ENCODE measurements at places on chromosomes 2 and 18. TPM values are rescaled to one million over a fixed set of nuclear protein-coding genes. Genes with fewer than 3 reads are reported as not detected.

The NLRC4 gene
- total RNA-seq: not detected

The SOCS6 gene
- 23.8 TPM for total RNA-seq

The GTF3C2 gene
- 36.2 TPM for total RNA-seq

The DSEL gene
- 5.7 TPM for total RNA-seq

The FTCDNL1 gene
- not detected for total RNA-seq

- DNase-seq: no peak
- H3K36me3 ChIP-seq: no peaks in the 10 kb centered on the region
- H3K27ac ChIP-seq: no peak overlapping the region
- no peak overlapping the region for H3K4me3 ChIP-seq
- no peaks in the 10 kb centered on the region for H3K27me3 ChIP-seq
Measured at GRCh38 chr2:151165105-151165684, 96.5 kb downstream of the RBM43 start.

GRCh38 chr2:166926657-166927056 lies 38.4 kb downstream of the XIRP2 start:
- no peaks in the 10 kb centered on the region for H3K27me3 ChIP-seq
- H3K36me3 ChIP-seq: no peaks in the 10 kb centered on the region
- no peaks in the 10 kb centered on the region for H3K4me1 ChIP-seq
- no peak overlapping the region for H3K27ac ChIP-seq
- H3K4me3 ChIP-seq: no peak overlapping the region
- DNase-seq: no peak

DNA sequence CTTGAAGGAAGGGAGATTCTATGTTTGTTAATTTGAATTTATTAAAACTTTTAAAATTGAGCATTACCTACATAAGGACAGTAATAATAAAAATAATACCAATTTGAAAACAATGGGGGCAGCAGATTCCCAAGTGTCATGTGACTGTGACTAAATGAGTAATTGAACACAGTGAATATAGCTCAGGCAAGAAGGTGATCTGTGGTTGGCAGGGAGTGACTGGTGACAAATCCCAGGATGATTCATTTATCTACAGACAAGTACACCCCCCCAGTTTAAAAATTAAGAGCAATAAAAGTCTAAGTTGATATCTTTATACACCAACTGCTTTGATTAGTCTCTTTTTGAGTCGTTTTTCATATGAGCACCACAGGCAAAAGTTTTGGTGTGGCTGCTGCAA lies 299.5 kb downstream of the ARHGAP15 start:
- DNase-seq: no peak
- H3K27ac ChIP-seq: no peak overlapping the region
- peaks cover 9% of the 10 kb centered on the region for H3K4me1 ChIP-seq
- no peak overlapping the region for H3K4me3 ChIP-seq

DNA sequence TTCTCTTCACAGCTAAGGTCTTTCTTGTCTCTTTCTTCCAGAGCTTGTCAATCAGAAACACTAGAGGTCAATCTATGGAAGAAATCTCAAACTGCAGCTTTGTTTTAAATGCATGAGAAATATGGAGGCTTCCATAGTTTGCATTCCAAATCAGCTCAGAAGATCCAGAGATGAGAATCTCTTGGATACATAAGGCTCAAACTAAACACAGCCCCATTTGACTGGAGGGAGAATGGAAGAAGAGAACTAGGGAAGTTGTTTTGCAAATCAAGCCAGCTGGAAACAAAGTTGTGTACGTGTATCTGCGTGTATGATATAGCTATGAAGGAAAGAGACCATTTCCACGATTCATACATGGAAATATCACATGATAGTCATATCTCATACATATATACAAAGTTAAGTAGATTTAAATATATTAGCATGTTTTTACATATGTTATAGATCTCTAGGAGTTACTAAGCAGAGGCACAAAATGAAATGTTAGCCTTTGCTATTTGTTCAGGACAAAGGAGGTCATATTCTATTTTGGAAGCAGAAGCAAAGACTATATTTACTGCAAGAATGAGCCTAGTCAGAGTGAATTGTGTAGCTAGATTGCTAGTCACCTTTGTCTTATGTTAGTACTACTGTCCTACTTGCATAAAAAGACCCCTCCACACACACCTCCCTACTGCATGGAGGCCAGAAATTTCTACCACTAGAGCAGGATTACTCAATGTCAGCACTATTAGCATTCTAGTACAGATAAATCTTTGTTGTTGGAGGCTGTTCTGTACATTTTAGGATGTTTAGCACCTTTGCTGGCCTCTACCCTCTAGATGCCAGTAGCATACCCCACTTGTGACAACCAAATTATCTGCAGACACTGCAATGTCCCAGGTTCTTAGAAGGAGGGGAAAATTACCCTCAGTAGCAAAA lies 303.5 kb upstream of the CHAC2 start:
- no peak for DNase-seq
- no peaks in the 10 kb centered on the region for H3K4me1 ChIP-seq
- H3K36me3 ChIP-seq: no peaks in the 10 kb centered on the region
- H3K4me3 ChIP-seq: no peak overlapping the region

GRCh38 chr2:101412092-101412694 lies 24.9 kb upstream of the CREG2 start:
- H3K4me3 ChIP-seq: no peak overlapping the region
- H3K27me3 ChIP-seq: no peaks in the 10 kb centered on the region
- no peaks in the 10 kb centered on the region for H3K36me3 ChIP-seq
- no peak for DNase-seq
- no peak overlapping the region for H3K27ac ChIP-seq
- peaks cover 10% of the 10 kb centered on the region for H3K4me1 ChIP-seq

DNA sequence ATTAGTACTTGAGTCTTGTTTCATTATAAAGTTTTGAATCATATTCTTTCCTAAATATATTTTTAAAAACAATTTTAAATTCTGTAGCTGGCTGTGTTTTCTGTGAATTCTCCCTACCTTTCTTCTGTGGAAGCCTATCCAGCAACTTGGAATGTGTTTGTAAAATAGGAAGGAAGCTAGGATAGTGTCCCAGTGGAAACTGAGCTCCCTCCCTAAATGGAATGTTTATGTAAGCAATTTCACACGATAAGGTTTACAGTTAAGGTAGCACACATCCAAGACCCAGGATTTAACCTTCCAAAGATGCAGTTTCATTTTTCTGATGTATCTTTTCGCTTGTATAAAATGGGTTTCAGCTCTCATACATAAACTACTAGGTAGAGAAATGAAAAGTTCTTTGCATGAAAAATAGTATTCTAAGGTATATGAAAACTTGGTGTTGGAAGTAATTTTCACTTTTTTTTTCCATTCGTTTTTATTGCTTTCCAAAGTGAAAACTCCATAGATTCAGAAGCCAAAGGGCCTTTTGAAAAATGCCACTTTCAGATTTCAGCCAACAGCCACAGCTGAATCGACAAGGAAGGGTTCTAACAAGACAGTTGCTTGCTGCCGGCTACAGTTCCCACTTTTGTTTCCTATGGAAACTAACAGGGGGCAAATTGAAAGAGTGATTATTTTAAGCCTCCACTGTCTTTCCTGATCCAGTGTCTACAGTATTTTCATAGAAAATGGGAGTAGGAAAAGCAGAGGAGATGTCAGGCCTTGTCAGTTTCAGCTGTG lies 405.1 kb upstream of the POU3F3 start:
- H3K4me1 ChIP-seq: no peaks in the 10 kb centered on the region
- no peak overlapping the region for H3K4me3 ChIP-seq
- no peak for DNase-seq
- no peak overlapping the region for H3K27ac ChIP-seq
- no peaks in the 10 kb centered on the region for H3K36me3 ChIP-seq

DNA sequence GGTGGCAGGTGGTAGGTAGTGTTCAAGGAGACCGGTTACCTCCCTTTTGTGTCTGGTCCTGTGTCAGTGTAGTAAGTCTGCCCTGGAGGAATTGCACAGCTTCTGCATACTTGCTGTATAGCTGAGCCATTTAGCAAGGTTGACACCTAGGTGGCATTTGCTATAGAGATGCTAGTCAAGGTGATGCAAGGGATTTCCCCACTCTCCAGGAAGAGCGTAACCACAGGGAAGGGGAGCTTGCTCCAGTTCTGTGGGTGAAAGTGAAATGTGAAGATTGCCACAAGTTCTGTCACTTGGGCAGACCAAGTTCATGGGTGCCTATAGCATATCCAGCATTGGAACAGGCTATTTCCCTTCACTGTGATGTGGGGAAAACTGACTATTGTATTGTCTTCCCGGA lies 28.1 kb downstream of the NAT8 start:
- H3K27ac ChIP-seq: no peak overlapping the region
- no peaks in the 10 kb centered on the region for H3K4me1 ChIP-seq
- no peaks in the 10 kb centered on the region for H3K36me3 ChIP-seq
- no peak for DNase-seq
- H3K4me3 ChIP-seq: no peak overlapping the region
- H3K27me3 ChIP-seq: no peaks in the 10 kb centered on the region

GRCh38 chr2:65548064-65548463 lies 115.7 kb upstream of the SPRED2 start:
- H3K27ac ChIP-seq: no peak overlapping the region
- H3K4me3 ChIP-seq: no peak overlapping the region
- no peaks in the 10 kb centered on the region for H3K36me3 ChIP-seq
- no peak for DNase-seq
- H3K4me1 ChIP-seq: peaks cover 8% of the 10 kb centered on the region
- H3K27me3 ChIP-seq: no peaks in the 10 kb centered on the region

- DNase-seq: no peak
- H3K4me3 ChIP-seq: no peak overlapping the region
- peaks cover 14% of the 10 kb centered on the region for H3K4me1 ChIP-seq
- H3K27me3 ChIP-seq: no peaks in the 10 kb centered on the region
- no peak overlapping the region for H3K27ac ChIP-seq
Measured at GRCh38 chr18:49189772-49190171, 239.0 kb upstream of the SMAD7 start.

GRCh38 chr18:62997076-62997475 lies 281.7 kb downstream of the PHLPP1 start:
- H3K4me3 ChIP-seq: no peak overlapping the region
- H3K4me1 ChIP-seq: no peaks in the 10 kb centered on the region
- no peaks in the 10 kb centered on the region for H3K36me3 ChIP-seq

- no peak overlapping the region for H3K27ac ChIP-seq
- no peaks in the 10 kb centered on the region for H3K27me3 ChIP-seq
- H3K4me1 ChIP-seq: peaks cover 8% of the 10 kb centered on the region
Measured at GRCh38 chr18:8989017-8989416, 113.5 kb upstream of the NDUFV2 start.

- no peaks in the 10 kb centered on the region for H3K36me3 ChIP-seq
- no peaks in the 10 kb centered on the region for H3K27me3 ChIP-seq
- no peak for DNase-seq
- H3K4me3 ChIP-seq: no peak overlapping the region
- no peak overlapping the region for H3K27ac ChIP-seq
Measured at GRCh38 chr2:53040536-53041229, 726.9 kb upstream of the CHAC2 start.

- H3K27me3 ChIP-seq: no peaks in the 10 kb centered on the region
- no peaks in the 10 kb centered on the region for H3K4me1 ChIP-seq
- H3K36me3 ChIP-seq: no peaks in the 10 kb centered on the region
Measured at GRCh38 chr18:61782545-61782944, 110.3 kb downstream of the RNF152 start.
